Stimulated activated CD8-positive, alpha-beta memory T cell treated with anti-CD3 and anti-CD28 coated beads, Interleukin-4, amount 100 ng/mL, for 1 hour (primary cell): ENCODE measurements at places on chromosomes 12 and 14.

GRCh38 chr14:44657696-44658388, 150.8 kb upstream of the FSCB start:
- no peak for DNase-seq

- no peak for DNase-seq
Measured at GRCh38 chr14:95297832-95298231, 21.9 kb downstream of the CLMN start.

- no peak for DNase-seq
Measured at GRCh38 chr12:42730291-42730690, 140.7 kb upstream of the PRICKLE1 start.

- no peak for DNase-seq
Measured at GRCh38 chr14:103948442-103948841, 6.1 kb upstream of the RD3L start.

DNA sequence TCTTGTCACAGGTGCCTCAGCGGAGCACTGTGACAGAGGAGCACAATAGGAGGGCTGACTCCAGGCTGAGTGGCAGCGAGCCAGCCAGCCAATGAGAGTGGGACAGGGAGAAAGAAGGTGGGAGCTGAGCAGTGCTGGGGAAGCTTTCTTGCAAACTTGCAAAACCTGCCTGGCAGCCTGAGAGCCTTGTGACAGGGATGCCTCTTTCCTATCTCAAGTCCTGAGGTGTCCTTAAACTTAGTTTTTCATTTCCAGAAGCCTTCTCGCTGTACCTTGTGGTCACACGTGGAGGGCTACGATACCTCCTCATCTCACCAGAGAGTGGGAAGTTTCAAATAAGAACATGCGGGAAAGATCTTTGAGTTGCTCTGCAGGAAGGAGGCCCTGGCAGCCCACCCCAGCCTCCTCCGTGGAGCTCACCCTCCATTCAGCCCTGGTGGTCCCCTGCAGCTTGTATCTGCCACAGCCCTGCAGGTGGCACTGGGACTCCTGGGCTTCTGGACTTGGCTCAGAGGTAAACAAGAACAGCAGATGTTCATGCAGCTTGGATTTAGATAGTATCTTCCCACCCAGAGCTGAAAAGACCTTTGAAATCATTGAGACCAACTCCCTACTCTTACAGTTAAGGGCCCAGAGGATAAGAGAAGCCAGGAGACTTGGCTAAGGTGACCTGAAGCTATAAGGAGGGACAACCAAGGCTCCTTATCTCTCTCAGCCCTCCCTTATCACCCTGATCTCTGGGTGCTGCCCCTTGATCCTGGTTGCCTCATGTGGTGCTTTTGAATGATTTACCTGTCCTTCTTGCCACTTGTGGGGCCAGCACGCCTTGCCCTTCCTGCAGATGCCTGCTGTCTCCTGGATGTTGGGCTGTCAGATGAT, 153.5 kb upstream of the MAX start:
- DNase-seq: no peak

- DNase-seq: no peak
Measured at GRCh38 chr12:108752387-108752786, 21.1 kb upstream of the CORO1C start.

DNA sequence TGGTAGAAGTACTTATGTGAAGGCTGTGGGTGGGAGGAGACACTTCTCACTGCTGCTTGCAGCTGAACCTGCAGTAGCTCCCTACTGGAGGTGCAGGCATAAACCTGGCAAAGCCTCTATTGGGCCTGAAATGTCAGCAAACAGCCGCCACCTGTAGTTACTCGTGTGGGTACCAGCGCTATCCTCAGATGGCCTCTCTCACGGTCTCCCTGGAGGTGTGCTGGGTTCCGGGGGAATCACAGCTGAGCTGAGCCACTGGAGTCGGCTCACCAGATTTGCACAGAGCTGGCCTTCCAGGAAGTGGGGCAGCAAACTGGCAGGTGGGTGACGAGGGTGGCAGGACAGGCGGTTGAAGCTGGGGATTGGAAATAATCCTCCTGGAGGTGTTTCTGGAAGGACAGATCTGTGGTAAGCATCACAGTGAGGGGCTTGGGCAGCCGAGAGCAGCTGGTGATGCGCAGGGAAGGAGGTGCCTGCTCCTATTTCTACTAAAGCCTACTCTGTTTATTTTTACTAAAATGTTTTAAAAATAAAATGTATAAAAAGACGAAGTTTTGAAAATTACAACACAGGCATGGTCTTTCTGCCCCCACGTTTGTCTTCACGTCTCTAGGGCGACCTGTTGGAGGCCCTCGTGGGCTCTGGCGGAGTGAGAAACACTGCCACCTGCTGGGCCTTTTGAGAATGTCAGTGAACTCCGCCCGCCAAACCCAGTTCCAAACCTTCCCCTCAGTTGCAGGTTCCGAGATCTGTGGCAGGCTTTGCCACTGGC, 67.8 kb upstream of the PLEKHG3 start:
- DNase-seq: peak; percentile 29

DNA sequence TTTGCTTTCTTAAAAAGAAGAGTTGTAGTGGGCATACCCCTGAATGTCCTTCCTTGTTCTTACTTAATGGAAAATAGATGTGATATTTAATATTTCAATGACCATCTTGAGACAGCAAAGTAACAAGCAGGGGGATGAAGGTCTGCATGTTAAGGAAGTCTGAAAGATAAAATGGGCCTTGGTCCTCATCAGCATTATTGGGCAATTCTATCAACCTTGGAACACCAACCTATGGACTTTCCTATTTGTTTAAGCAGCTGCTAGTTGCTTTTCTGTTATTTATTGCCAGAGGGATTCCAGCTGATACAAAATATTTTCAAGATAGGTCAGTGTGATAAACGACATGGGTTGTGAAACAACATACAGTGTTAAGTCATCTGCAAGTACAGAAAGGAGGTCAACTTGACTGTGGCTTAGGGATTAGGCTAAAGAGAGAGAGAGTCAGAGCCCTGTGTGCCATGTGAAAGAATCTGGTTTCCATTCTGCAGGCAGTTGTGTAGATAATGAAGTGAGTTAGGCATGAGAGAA, 16.4 kb upstream of the A2M start:
- no peak for DNase-seq

DNA sequence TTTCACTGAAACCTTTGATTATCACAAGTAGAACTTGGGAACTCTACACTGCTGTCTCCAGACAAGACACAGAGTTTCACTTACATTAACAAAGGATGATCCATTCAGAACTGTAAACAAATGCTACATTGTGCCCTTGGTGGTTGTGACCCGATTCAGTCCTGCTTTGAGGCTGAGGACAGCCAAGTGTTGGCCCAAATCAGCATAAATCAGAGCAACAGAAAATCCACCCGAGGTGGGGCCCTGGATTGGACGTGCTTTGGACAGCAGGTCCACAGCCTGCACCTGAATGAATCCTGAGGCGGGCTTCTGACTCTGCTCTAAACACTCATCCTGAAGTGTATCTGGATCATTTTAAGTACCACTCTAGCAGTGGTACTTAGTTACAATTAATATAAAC, 68.8 kb downstream of the PPP2R5C start:
- DNase-seq: no peak

DNA sequence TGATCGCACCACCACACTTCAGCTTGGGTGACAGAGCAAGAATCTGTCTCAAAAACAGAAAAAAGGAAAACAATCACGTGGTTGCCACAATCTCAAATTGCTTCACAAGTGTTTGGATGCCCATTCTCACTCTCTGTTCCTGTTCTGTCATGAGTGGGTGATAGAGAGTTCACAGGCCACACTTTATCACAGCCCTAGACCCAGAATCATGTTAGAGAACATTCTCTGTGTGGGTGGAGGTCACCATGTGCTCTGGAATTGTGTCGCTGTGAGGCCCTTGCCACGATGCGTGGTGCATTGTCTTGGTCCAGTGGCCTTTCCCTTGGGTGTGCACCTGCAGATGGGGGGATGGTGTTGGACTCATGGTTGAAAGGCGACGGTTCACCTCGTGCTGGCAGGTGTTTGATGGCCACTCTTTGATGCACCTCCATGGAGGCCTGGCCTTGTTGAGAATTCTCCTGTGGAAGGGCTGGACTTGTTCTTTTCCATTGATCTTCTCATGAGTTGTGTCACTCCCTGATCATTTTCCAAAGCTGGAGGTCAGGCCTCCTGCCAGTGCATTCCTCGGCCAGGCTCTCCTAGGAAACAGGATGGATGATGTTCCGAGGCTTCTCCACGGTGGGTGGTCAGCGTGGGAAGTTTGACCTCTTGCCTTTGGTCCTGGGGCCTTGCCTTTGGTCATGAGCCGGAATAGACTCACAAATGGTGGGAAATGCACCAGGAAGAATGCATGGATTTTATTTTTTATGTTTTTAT, 91.9 kb downstream of the SLC24A4 start:
- DNase-seq: no peak

- no peak for DNase-seq
Measured at GRCh38 chr14:53391156-53391555, 238.0 kb upstream of the DDHD1 start.

DNA sequence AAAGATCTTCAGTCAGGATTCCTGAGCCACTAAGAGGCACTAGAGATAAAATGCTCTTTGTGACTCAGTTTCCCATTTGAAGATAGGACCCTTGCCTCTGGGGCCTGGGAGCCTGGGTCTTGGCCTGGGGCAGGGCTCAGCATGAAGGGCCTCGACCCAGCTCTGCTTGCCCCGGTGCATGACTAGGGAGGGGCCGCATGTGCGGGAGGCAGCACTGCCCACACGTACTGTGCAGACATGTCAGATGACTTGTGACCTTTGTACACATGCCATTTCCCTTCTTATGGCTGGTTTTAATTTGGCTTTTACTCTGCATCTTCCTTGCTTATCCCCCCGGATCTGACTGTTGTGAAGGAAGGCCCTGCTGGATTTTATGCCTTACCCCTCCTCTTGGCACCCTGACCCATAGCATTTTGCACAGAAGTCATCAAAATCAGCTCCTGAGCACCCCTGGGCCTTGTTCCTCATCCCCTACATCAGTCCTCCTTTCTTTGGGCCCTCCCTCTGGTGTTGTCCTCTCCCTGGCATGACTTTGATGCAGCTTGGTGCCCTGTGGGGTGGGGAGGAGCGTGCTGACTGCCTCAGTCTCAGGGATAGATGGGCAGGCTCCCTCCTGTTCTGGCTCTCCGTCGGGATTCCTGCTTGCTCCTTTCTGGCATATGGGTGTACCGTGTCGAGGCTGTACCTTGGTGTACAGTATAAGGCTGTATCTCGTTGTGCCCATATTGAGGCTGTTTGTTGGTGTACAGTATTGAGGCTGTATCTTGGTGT, 4.4 kb downstream of the CLSTN3 start:
- DNase-seq: no peak

GRCh38 chr14:90805662-90806540, 10.3 kb downstream of the TTC7B start:
- DNase-seq: no peak

- DNase-seq: no peak
Measured at GRCh38 chr12:34604631-34605509, 582.6 kb downstream of the ALG10 start.

- no peak for DNase-seq
Measured at GRCh38 chr12:74401035-74401434, 136.6 kb upstream of the ATXN7L3B start.

GRCh38 chr12:52352951-52353350, 14.3 kb downstream of the KRT85 start:
- no peak for DNase-seq

DNA sequence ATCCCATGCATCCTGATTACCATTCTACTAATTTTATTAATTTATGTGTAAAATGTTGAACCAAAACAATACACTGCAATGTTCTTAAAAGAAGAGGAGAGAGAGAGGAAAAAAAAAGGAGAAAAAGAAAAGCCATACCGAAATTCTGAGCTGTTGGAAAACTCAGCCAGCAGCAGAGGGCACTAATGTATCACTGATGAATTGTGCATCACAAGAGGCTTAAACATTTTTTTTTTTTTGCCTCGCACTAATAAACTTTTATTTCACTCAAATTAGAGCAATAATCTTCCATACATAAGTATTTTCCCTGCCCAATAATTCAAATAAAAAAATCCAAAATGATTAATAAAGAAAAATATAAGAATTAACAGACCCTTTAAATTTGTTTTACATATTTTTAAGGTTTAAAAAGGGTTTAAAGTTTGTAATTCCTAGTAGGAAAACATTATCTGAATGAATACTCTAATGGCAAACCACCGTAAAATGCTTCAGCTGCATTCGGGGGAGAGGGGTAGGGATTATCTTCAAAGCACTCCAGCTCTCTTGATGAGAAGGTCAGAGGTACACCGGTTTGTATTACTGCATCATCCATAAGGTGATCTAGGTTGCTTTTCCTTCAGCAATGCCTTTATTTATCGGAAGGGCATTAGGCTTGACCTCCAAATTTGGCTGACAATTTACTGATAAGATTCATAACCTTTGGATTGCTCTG, 41.9 kb downstream of the ATP23 start:
- DNase-seq: no peak

- no peak for DNase-seq
Measured at GRCh38 chr12:52268212-52268611, 6.2 kb upstream of the KRT86 start.

DNA sequence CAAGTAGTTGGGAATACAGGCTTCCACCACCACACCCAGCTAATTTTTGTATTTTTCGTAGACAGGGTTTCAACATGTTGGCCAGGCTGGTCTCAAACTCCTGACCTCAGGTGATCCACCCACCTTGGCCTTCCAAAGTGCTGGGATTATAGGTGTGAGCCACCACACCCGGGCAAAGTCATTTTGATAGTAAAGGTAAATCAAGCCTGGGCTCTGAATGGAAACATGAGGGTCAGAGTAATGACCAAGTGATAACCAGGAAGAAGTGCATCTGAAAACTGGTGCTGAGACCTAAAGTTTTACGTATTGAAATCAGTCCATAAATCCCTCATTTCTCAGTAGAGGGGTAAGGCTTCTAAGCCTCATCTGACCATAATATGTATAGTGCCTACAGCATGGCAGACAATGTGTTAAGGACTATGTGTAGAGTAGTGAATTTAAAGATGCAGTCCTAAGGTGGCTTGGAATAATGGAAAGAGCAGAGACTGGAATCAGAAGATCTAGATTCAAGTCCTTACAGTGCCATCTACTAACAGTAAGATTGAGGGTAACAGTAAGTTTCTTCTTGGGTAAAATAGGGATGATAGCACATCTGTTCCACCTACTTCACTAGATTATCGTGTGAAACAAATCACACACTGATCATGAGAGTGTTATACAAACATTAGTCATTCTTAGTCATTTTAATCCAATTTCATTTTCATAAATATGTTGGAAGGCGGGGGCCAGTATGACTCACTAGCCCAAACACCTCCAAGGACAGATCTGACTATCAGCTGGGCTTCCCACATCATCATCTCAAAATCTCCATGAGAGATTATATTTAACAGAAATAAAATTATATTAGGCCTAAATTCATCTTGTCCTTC, 11.2 kb downstream of the MAP4K5 start:
- DNase-seq: no peak

- no peak for DNase-seq
Measured at GRCh38 chr12:113088037-113088436, 31.5 kb downstream of the DTX1 start.

GRCh38 chr14:26925876-26926584, 328.2 kb upstream of the NOVA1 start:
- DNase-seq: no peak

DNA sequence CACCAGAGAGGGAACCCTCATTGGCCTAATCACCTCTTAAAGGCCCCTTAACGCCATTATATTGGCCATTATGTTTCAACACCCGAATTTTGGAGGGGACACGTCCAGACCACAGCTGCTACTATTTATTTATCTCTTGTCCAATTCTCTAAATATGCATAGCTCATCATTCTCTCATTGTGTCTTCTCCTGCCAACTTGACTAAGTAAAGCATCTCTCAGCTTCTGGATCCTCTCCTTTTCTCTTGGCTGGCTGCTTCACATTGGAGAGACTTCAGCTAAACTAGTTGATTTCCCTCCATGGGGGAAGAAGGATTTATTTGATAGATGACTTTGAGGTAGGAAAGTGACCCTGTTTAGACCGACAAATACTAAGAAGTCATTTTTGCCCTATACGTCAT, 120.4 kb upstream of the KRR1 start:
- no peak for DNase-seq
